ENCODE measurements at places on chromosomes 6 and 20.

GRCh38 chr6:46772762-46773161, 20.4 kb upstream of the MEP1A start:
- no peak for DNase-seq

- no peak for DNase-seq
Observed at GRCh38 chr6:157121897-157122296, 201.4 kb downstream of the TMEM242 start.

GRCh38 chr6:15389765-15390723, 144.2 kb downstream of the JARID2 start:
- DNase-seq, result no peak

- DNase-seq, result no peak
Observed at GRCh38 chr6:89328976-89329375, 13.9 kb upstream of the GABRR2 start.

GRCh38 chr20:35434085-35435005, 3.7 kb downstream of the GDF5 start:
- DNase-seq, result no peak

DNA sequence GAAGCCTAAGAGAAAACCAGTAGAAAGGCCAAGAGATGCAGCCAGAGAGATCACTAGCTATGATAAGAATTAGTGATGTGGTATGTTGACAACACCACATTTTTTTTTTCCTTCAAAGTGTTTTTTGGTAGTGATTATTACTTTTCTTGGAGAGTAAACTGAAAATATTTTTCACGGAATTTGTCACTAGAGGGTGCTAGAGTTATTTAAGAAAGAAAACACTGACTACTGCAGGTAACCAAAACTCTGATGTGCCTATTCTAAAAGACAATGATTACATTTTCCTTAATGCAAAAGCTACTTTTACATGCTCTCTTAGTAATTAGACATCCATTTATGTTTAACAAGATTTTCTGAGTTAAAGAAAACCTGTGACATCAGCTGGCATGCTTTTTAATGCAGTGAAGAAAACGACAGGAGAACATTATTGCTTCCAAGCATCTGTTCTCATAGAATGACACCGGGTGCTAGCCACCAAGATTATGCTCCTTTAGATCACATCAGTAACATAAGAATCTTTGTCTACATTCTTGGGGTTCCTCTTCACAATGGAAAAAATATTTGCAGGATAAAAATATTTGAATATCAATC, 28.8 kb downstream of the RWDD2A start:
- DNase-seq, result no peak

DNA sequence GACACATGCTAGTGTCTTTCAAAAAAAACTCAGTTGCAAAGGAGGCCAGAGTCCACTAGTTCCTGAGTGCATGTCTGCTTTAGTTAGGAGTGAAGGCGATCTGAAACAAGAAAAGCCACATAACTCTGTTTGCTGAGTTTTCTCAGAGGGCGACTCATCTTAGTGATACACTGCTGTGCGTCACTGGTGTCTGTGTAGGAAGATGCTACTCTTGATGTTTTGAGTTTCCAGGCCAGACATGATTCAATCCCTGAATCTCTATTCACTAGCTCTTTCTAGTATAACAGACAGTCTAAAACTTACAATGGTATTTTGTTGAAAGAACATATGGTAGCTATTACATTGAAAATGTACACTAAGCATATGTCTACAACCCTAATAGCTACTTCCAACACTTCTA, 60.9 kb downstream of the GFRAL start:
- DNase-seq, result no peak

DNA sequence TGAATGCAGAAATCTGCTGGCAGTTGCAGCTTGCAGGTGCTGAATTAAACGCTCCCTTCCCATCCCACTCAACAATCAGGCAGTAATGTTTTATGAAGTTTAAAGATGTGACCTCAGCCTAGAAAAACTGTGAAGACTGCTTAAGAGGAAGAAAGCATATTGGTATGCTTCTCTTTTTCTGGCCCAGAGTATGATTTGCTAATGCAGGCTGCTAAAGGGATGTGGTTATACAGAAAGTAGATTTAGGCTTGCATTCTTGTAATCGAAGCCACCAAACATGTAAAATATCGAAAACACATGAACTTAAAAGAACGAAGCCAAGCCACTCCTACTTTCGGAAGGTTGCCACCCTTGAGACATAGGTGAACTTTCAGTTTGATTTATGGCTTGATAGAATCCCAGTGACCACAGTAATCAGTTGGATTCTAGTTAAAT, 40.7 kb downstream of the MAP3K5 start:
- DNase-seq, result no peak

DNA sequence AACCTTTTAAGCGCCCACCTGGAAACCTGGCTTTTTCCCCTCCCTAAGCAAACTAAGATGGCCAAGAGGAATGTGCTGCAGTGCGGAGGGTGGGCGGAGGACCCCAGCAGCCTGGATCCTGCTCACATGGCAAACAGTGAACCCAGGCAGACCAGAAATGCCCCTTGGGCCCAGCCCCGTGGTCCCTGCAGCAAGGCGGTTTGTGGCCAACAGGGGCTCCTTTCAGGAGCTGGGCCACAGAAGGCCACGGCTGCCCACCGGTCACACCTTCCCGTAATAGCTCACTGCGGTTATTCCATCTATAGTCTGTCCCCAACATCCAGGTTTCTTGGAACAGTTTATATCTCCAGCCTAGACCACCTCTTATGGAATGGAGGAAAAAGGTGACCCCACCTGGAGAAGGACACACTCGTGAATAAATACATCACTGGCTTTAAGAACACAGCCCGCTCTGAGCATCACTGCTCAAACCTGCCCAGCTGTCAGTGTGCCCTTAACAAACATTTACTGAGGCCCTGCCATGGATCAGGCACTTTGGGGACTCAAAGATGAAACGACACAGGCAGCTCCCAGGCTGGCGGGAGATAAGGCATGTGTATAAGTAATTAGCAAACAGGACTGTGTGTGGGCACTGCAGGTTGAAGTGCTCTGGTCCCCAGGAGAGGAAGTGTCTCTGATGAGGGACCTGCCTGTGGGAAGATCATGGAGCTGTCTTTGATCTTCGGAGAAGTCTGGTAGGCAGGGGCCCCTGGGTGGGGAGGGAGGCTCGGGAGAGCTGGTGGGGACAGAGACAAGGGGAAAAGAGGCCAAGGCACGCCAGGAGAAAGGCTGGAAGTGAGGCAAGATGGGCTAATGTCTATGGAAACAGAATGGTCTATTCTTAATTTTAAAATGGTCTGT, 3.2 kb upstream of the TUBB1 start:
- no peak for DNase-seq

DNA sequence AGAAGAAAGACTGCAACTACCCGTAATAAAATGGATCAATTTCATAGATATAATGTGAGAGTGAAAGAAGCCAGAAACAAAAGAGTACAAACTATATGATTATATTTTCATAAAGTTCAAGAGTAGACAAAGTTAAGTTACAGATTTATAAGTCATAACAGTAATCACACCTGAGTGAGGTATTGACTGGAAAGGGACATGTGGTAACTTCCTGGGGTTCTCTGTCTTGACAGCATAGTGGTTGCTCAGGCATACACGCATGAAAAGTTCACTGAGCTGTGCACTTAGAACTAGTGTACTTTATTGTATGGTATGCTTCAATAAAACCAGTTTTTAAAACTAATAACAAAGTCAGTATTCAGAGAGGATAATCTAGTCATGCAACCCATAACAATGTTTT, 653.6 kb downstream of the EPM2A start:
- no peak for DNase-seq

DNA sequence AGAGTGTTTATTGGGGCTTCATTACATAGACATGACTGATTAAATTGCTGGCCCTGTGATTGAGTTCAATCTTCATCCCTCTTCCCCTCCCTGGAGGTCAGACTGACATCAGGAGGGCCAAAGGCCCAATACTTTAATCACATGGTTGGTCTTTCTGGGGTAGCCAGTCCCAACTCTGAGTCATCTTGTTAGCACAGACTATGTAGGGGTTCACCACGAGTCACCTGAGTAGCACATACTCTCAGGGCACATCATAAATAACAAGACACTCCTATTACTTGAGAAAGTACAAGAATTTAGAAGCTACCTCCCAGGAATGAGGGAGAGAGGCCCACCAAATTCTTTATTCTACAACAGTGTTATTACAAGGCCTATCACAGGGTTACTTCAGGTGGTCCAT, 11.3 kb downstream of the GINS1 start:
- DNase-seq, result no peak

DNA sequence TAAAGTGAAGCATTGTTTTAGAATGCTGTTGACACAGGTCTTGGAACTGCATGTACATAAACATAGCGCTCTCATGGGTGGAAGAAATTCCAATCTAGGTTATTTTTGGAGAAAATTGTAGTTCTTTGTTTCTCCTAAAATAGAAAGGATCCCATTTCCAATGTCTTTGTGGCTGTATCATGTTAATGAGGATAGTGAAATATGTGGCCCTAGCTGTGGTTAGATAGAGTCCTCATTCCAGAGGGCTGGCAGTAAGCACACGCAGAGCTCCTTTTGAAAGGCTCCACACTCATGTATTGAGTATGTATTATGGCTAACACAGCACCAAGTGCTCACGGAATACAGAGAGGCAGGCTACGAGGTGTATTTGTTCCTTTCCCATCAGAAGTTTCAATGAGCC, 60.9 kb downstream of the SNRNP48 start:
- no peak for DNase-seq
